ENCODE measurements at places on chromosomes 2 and 18.

GRCh38 chr2:69047625-69048145, 34.7 kb downstream of the ANTXR1 start:
- DNase-seq, result no peak

GRCh38 chr2:163191372-163191771, 352.8 kb upstream of the KCNH7 start:
- DNase-seq, result no peak

- DNase-seq, result no peak
Observed at GRCh38 chr2:48124592-48124991, 218.3 kb upstream of the FBXO11 start.

DNA sequence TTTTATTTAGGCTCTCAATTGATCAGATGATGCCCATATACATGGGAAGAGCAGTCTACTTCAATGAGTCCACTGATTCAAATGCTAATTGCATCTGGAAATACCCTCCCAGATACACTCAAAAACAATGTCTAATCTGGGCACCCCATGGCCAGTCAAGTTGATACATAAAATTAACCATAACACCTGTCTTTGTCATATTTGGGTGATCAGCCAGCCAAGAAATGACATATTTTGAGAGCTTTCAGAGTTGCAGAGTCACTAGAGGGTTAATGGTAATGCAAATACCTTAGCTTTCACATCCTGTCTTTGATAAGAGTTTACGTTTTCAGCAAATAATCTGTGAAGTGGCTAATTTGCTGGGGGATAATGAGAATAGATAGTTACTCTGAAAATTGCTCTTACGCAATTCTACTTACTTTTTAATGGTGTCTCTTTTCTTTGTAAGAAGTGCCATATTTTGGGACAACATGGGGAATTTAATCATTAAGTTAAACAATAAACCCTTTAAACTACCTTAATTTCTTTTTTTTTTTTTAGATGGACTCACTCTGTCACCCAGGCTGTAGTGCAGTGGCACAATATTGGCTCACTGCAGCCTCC, 49.1 kb downstream of the CCDC195 start:
- no peak for DNase-seq

- DNase-seq, result no peak
Observed at GRCh38 chr2:102350137-102350793, 5.3 kb upstream of the IL18R1 start.

DNA sequence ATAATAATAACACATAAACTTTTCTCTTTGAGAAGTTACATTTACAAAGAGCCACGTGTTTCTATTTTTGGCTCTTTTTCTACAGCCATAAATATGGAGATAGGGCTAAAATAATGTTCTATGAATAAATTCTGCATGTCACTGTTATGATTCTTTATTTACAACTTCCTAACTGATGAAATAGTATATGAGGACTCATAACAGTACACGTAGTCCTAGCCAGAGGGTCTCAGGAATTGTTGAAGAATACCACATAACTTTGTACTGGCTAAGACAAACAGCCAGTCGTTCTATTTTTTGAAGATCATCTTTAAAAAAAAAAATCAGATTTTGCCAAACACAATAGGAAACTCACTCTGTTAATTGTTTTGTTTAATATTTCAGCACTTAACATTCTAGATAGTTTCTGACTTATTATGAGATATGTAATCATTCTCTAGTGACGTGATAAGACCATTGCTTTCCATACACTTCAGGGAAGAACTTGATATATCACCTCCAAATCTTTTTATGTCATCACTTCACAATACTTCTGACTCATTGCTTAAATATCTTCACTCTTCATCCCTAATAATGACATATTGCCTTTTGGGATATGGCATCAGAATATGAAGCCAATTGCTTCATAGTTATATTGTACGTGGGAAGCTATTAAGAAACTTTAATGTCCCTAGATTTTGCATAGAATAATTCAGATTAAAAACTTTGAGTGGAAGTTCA, 256.1 kb downstream of the XIRP2 start:
- no peak for DNase-seq

- DNase-seq, result no peak
Observed at GRCh38 chr2:160576054-160576499, 82.5 kb upstream of the RBMS1 start.

GRCh38 chr2:9018534-9018933, 15.1 kb upstream of the MBOAT2 start:
- DNase-seq, result no peak

- DNase-seq, result no peak
Observed at GRCh38 chr2:105404736-105405135, 5.9 kb upstream of the FHL2 start.

- no peak for DNase-seq
Observed at GRCh38 chr2:62071760-62072680, 123.9 kb upstream of the B3GNT2 start.

GRCh38 chr2:134715932-134716643, 2.7 kb downstream of the TMEM163 start:
- no peak for DNase-seq

DNA sequence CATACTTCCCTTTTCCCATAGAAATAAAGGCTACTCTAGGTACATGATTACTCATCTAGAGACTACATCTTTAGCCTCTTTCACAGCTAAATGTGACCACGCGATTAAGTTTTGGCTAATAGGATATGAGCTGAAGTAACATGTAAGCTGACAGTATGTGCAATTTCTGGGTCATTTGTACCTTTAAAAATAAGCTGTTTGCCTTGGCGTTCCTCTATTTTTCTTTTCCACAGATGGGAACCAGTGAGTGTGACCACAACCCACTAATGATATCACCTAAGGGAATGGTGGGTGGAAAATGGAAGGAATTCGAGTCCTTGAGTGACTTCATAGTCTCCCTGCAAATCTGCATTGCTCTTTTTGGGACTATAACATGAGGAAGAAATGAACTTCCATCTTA, 11.7 kb upstream of the NABP1 start:
- no peak for DNase-seq

GRCh38 chr2:48998449-48998848, 155.9 kb downstream of the FSHR start:
- DNase-seq, result no peak

DNA sequence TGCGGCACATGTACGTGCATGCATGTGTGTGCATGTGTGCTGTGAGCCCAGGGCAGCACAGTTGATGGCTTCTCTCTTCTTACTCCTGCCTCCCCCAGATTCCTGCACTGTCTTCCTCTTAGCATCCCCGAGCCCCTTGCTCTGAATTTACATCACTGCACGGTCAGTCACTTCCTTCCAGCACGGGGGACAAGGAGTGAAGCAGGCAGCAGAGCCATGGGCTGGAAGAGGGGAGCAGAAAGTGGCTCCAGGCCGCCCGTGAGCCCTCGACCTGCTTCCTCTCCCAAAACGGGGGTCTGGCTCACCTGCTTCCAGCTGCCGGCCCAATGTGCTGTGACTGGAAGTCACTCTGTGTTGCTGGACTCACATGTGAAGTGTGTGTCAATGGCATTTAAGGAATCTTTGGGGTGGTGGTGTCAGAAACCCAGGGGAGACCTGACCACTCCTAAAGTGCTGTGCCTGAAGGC, 106.1 kb downstream of the FAM210A start:
- DNase-seq, result no peak

DNA sequence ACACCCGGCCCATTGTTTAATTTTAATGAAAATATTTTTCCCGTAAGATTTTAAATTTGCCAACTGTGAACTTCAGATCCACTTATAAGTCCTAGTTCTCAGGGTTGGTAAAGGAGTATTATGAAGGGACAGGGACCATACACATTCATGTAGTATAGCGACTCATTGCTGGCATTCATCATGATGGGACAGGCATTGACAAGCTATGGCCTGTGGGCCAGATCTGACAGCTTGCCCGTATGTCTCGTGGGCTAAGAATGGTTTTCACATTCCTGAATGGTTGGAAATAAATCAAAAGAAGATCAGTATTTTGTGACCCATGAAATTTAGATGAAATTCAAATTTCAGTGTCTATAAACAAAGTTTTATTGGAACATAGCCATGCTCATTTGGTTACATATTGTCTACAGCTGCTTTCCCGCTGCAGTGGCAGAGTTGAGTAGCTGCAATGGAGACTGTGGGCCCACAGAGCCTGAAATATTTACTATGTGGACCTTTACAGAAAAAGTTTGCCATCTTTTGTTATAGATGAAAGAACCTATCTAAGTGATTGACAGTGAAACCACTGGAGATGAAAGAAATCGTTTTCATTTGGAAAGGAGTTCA, 4.1 kb downstream of the RAPGEF4 start:
- no peak for DNase-seq

DNA sequence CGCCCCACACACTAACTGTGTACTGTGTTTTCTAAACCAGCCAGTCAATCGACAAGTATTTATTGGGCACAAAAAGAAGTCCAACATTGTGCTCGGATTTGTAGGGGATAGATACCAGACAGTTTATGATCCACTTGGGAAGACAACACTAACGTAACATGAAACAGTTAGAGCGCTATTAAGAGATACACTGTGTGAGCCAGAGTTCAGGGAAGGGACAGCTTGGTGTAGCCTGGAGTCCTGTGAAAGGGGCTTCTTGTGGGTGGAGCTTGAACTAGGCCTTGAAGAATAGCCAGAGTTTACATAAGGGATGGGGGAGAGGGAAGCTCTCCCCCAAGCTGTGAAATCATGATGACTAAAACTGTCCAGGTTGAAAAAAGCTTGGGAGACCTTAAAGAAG, 176.4 kb upstream of the TCF4 start:
- no peak for DNase-seq

DNA sequence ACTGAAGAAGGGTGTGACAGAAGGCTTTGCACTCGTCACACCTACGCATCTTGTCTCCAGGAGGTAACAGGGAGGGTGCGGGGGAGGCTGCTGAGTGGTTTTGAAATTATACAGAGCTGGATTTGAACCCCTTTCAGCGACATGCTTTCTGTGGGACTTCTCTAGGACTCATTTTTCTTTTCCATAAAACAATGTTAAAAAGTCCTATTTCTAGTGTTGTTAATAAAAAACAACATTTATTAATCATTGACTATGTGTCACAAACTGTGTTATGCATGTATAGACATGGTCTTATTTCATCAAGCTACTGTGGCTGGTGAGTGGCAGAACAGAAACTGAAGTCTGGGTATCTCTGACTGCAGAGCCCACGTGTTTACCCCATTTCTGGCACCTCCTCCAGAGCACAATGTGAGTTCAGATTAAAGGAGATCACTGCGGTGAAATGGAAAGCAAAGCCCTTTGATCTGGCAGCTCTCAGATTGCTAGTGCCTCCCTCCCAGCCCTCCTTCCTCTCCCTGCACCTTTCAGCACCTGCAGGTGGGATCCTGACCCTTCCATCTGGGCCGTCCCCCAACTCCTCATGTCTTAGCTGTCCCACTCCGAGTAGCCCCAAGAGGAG, 315.5 kb upstream of the MYT1L start:
- peak; percentile 38 for DNase-seq

GRCh38 chr18:55403421-55403949, 184.5 kb downstream of the TCF4 start:
- no peak for DNase-seq
